ENCODE measurements at places on chromosomes 16 and 17.

DNA sequence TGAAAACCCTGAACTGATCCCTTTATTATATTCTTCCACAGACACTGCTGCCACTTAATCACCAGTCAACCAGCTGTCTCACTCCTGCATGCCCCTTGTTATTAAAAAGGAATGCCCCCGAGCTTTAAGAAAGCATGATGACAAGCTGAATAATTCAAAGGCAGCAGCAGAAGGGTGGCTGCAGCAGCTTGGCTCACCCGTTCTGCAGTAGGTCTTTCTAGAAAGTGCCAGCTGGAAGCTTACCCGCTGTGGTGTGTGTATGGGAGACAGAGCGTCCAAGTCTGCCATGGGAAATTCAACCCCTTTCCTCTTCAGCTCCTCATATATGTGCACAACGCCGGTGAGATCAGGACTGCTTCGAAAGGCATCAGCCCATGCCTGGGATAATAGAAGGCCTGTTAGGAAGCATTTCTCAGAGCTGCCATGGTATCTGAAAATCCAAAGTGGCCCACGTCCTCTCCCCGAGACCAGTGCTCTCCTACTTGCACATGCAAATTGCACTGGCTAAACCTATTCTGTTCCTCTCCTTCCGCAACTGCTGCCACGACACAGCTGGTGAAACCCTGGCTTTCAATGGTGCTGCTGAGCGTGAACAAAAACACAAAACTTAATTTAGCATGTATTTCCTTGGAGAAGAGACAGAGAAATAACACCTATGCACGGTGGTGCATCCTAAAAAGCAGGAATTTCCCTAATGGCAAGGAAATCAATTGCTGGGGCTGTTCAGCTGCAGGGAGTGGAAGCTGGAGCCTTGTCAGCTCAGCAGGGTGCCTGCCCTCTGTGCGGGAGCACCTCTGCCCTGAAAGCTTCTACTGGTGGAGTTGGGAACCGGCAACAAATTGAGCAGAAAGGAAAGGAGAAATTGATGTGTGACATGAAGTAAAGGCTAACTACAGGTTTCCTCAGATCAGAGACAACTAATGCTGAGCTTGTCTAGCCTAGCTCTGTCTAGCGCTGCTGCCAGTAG is 47.9 kb upstream of the SREBF1 start:
- H3K4me3 ChIP-seq = no peak overlapping the region
- H3K27me3 ChIP-seq = peaks cover 1% of the 10 kb centered on the region
- DNase-seq = no peak
- H3K36me3 ChIP-seq = peaks cover 5% of the 10 kb centered on the region
- H3K27ac ChIP-seq = no peak overlapping the region
- no peaks in the 10 kb centered on the region for H3K4me1 ChIP-seq

DNA sequence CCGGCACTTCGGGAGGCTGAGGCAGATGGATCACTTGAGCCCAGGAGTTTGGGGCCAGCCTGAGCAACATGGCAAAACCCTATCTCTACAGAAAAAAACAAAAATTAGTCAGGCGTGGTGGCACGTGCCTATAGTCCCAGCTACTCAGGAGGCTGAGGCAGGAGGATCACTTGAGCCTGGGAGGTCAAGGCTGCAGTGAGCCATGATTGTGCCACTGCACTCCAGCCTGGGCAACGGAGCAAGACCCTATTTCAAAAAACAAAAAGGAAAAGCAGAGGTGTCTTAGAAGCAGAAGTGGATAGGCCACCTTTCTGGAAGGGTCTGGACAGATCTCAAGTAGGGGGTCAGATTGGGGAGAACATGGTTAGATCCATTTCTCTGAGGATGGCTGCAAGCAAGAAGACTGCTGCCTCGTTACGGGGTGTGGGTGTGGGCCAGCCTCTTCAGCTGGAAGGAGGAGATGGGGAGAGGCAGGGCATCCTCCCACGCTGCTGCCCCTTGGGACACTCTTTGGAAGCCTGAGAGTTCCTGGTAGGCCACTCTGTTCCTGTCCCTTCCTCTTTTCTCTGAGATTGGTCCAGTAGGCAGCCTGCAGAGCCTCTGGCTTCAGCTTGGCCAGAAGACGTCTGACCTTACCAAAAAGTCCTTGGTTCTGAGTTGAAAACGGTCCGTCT is 208.0 kb downstream of the MSI2 start:
- H3K36me3 ChIP-seq = peaks cover 29% of the 10 kb centered on the region
- peak overlapping the region; percentile 90 for H3K27ac ChIP-seq
- peaks cover 72% of the 10 kb centered on the region for H3K4me1 ChIP-seq
- DNase-seq = no peak
- H3K4me3 ChIP-seq = no peak overlapping the region

- DNase-seq = no peak
- H3K4me1 ChIP-seq = peaks cover 69% of the 10 kb centered on the region
- peaks cover 28% of the 10 kb centered on the region for H3K36me3 ChIP-seq
- H3K4me3 ChIP-seq = peak overlapping the region; percentile 81
- peak overlapping the region; percentile 83 for H3K27ac ChIP-seq
Observed at GRCh38 chr17:51258756-51259563, 889 bp downstream of the MBTD1 start.

GRCh38 chr17:50035421-50035879 is 20.5 kb upstream of the ITGA3 start:
- no peak for DNase-seq
- H3K36me3 ChIP-seq = no peaks in the 10 kb centered on the region
- peaks cover 27% of the 10 kb centered on the region for H3K27me3 ChIP-seq
- H3K4me1 ChIP-seq = no peaks in the 10 kb centered on the region
- H3K27ac ChIP-seq = no peak overlapping the region

GRCh38 chr17:55546991-55547664 is 35.9 kb upstream of the SMIM36 start:
- peaks cover 10% of the 10 kb centered on the region for H3K27me3 ChIP-seq
- no peak overlapping the region for H3K4me3 ChIP-seq

DNA sequence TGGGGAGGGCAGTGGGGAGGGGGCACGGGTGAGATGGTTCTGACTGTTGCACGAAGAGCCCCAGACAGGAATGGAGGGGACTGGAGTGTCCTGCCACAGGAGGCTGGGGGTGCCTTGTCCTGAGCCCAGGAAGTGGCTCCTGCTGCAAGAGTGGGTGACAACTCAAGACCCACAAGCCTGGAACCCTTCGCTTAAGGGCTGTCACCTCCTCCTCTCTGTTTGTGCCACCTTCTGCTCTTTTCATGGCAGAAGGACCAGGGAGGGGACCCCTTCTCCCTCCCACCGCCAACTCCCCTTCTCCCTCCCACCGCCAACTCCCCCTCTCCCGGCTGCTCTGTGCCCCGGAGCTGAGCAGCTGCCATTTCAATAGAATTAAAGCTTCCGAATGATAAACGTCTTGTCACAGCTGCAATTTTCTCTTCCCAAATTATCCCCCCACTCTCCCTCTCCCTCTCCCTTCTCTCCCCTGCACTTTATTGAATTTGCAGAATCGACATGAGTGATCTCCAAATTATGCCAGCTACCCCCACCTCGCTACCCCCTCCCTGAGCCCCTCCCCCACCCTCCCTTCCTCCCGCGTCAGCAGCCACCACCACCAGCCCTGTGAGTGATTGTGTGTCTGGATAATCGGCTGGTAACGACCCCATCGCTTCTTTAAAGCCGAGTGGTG is 13.7 kb downstream of the GJD3 start:
- peaks cover 24% of the 10 kb centered on the region for H3K36me3 ChIP-seq
- H3K27ac ChIP-seq = no peak overlapping the region
- H3K4me3 ChIP-seq = no peak overlapping the region
- DNase-seq = no peak
- no peaks in the 10 kb centered on the region for H3K27me3 ChIP-seq

Data from activated T-helper 1 cell treated with anti-CD3 and anti-CD28 coated beads, Interleukin-12 subunit alpha, Interleukin-12 subunit beta, Interleukin-2, Interleukin-4 antibody, amounts not matched to agents 30 ng/mL and 10 ng/mL and 1 ng/mL, durations not matched to agents 14 hours and 24 hours and 36 hours (primary cell).